ENCODE measurements at places on chromosomes 3 and 15.

DNA sequence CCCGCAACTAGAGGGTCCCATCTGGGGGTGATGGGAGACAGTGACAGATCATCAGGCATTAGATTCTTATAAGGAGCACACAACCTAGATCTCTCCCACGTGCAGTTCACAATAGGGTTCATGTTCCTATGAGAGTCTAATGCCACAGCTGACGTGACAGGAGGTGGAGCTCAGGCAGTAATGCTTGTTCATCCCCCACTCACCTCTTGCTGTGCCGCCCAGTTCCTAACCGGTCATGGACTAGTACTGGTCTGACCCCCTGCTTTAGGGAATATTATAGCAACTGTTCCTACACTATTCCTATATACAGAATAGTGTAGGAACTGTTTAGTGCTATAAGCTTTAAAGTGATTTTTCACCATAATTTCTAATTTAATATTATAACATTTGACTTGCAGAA lies 128.1 kb upstream of the AZI2 start:
- no peak for DNase-seq

DNA sequence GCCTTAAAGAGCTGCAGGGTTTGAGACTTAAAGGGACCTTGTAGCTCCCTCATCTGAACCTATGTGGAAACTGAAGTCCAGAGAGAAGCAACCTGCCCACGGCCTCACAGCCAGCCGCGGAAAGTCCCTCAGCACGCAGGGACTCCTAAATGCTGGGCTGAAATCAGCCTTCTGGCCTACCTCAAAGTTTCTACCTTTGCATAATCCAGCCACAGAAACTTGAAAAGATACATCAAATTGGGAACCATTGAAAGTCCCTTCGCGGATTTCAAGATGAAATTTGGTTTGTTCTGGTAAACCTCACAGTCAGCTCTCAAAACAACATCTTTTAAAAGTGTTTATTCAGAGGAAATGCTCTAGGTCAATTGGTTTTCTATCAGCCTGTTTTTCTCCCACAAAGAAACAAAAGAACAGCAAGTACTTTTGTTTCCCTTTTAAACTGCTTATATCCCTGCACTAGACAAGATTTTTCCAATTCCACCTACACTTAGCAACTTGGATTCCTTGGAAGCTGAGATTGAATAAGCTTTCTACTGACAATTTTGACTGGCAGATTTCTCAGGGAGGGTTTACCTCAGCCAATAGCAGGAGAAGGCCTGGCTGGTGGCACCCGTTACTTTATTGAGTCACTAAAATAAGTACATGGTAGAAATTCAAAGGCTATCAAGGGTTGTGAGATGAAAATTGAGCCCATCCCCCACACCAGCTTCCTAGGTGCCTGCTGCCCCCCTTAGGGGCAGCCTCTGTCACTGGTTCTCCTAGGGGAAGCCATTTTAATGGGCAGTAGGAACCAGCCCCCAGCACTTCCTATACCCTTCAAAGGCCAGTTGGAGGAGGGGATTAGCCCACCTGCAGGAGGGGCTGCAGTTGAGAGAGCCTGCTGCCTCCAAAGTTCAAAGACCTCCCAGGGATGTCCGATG lies 171.2 kb downstream of the ADAMTS17 start:
- no peak for DNase-seq

DNA sequence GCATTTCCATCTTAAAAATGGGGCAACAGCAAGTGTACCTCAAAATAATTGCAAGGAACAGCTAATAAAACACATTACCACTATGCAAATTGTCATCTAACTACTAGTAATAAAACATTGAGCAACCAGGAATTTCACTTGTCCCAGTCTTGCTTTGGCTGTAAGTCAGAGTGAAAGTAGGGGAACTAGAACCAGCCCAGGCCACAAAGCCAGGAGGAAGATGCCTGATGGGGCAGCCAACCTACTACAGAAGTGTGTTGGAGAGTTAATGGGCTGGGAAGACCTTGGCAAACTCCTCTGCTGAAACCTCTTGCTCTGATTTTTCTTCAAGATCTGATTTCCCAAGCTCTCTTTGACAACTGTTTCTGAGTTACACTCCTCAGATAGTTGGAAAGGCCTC lies 40.2 kb upstream of the LPP start:
- DNase-seq = no peak

DNA sequence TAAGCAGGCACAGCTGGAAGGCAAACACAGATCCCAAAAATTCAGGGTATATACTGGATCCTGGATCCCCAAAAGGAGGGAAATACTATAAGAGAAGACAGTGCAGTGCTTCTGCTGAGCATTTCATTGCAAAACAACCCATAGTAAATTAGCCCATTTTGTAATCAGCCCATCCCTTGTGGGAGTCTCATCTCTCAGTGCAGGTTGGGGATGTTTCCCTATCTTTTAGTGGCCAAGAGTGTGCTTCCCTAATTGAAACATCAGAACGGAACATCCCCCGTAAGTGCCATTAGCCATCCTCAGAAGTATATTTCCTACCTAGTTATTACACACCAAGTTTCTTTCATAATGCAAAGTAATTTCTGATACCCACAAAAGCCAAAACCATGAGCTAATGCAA lies 11.2 kb upstream of the MTMR14 start:
- no peak for DNase-seq

DNA sequence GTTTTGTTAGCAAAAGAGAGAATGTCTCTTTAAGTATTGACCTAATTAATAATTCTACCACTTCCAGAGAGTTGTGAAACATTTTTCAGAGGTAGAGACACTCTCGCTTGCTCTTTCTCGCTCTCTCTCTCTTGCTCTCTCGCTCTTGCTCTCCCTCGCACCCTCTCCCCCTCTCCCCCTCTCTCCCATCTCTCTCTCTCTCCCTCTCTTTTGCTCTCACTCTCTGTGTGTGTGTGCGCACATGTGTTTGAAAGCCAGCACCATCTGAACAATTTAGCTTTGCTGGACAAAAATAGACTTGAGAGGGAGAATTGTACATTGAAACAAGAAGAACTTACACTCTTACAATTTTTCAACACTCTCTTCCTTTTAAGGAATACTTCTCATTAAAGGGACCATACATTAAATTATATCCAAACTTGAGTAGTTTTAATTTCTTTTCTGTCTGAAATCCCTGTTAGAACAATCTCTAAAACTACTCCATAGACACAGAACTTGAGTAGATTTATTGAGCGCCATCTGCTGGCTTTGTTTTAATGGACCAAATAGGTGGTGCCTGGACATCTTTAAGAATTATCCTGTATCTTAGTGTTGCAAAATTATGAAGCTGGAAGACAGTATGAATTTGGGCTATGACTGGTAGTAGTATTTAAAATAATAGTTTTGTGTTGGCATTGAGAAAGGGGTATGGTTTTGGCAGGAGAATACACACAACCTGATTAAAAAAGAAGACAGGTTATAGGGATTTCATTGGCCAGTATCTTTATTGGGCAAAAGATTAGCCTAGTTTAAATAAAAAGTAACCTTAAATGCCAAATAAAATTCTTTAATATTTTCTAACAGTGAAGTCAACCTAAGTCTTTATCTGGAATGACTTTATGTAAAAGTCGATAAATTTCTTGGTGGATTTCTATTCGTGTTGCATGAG lies 124.6 kb downstream of the AKAP13 start:
- no peak for DNase-seq

- no peak for DNase-seq
Observed at GRCh38 chr3:22685597-22685996, 517.5 kb upstream of the UBE2E2 start.
